ENCODE measurements at places on chromosomes 11 and 22. TPM values are rescaled to one million over a fixed set of nuclear protein-coding genes. Genes with fewer than 3 reads are reported as not detected.

The MICAL2 gene
- total RNA-seq, result 43.2 TPM

The GLYATL1 gene
- 0.50 TPM for total RNA-seq

DNA sequence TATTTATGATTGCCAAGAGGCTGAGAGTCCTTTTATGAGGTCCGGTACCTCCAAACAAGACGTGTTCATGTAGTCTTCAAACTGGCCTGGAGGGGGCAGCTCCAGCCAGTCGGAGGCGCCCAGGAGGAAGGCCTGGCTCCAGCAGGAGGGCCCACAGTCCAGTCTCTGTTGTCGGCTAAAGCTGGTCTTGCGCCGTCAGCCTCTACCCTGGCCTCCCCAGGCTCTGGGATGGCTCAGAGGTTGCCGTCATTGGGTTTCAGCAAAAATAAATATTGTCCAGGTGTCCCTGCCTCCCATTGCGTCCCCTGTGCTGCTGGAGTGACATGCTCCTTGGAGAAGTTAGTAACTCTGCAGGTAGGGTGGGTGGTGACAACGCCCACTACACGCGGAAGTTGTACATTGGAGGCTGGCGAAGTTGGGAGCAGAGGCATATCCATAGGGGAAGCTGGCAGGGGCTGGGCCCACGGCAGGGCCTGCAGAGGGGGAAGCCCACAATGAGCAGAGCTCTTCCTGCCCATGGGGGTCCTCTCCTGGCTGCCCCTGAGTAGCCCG lies 1.0 kb upstream of the SLC25A1 start:
- DNase-seq, result peak; percentile 92

The MMP8 gene
- total RNA-seq, result not detected

DNA sequence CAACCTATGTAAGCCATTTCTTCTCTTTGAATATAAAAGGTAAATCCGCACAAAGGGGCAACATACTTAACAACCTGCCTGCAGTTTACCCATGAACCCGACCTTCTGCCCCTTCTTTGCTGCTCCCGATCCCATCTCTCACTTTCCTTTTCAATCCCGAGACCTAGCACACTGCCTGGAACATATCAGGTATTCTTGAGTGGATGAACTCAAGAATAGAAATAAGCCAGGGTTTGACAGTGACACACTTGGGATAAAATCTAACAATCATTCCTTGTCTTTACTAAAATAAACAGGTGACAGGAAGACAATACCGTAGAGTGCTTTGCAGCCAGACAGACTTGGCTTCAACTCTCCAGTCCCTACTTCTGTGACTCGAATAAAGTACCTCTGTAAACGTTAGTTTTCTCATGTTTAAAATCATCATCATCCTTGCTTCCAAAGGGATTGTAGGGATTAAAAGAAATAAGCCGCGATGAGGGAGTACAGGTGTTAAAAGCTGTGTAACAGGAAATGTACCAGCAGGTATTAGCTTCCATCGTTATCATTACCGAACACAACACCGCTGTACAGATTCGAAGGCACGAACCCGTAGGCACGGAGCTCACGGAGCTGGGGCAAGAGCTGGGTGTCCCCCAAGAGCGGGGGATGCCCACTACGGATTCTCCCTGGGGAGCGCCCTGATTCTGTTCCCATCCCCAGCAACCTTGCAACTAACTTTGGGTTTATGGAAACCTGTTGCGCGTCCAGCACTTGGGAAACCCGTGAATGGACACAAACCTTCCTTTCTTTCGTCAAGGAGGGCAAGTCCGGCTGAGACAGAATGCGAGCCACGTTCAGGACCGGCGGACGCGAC lies 720 bp downstream of the UFD1 start:
- peak; percentile 0 for DNase-seq

The ZW10 gene
- 10.5 TPM for total RNA-seq

DNA sequence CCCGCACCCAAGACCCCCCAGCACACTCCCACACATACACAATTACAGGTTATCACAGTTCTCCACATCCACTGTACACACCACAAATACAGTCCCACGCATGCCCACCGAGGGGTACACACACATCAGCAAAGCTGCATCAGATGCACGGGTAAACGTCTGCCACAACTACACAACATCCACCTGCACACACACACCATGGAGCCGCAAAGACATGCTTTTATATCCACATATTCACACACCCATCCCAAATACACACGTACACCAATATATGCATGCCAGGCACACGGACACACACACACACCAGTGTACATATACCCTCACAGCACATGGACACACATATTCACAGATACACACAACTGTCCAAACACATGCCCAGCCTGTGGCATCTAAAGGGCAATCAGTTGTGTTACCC lies 5.4 kb upstream of the KCNJ4 start:
- no peak for DNase-seq

The CCDC88B gene
- 17.2 TPM for total RNA-seq

DNA sequence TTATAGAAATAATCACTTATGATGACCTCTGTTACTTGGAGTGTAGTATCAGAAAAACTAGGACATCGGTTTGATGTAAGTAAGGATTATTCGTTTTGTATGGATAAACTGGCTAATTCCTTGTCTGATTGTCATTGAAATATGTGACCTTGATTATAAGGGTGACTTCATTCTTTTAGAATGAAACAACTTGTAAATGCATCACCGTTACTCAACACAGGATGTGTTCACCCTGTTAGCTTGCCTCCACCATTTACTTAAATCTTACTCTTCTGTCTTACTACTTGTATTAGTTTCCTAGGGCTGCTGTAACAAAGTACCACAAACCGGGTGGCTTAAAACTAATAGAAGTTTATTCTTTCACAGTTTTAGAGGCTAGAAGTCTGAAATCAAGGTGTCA lies 7.9 kb downstream of the SFI1 start:
- DNase-seq, result no peak

The ROBO3 gene
- 20.7 TPM for total RNA-seq

DNA sequence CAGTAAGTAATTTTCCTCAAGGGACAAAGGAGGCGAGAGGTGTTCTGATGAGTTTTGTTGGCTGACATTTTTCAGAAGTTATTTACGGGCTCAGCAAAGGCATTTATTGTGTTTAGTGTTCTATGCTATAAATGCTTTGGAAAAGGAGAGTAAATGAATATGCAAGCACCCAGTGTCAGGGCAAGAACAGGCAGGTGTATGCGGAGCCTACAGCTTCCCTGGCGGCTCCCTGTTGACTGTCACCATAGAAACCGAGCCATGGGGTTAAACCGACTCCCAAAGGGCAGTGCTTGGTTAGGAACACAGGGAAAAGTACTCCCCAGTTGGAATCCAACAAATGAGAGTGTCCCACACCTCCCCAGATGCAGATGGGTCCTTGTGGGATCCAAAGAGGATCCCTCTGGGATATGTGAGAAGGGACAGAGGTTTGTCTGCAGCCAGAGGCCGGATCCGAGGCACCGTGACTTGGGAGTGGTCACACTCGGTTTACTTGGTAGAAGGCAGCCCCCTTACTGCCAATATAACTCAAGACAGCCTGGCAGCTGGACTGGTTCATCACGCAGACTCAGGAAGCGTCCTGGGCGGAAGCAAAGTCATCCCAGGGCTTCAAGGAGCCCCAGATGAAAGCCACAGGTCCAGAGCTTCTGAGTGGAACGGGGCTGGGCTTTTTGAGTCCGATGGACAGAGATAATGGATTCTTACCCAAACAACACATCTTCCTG lies 329.7 kb downstream of the CTTN start:
- no peak for DNase-seq

DNA sequence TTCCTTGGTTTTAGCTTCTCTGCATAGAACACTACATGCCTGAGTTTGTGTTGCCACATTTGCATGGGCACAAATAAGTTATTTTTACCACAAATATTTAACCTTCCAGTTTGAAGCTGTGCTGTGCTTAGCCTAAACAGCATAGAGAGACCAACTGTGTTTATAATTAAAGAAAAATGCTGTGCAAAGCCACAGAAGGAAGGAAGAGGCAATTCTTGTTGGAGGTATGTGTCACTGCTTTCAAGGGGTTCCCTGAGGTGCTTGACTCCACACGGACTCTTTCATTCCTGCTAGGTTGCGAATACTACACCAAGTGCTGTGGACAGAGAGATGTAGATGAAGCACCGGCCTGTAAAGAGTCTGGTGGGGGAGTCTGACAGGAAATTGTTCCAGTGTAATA lies 47.6 kb upstream of the OLFML1 start:
- no peak for DNase-seq

The SCN2B gene
- total RNA-seq, result 0.54 TPM

DNA sequence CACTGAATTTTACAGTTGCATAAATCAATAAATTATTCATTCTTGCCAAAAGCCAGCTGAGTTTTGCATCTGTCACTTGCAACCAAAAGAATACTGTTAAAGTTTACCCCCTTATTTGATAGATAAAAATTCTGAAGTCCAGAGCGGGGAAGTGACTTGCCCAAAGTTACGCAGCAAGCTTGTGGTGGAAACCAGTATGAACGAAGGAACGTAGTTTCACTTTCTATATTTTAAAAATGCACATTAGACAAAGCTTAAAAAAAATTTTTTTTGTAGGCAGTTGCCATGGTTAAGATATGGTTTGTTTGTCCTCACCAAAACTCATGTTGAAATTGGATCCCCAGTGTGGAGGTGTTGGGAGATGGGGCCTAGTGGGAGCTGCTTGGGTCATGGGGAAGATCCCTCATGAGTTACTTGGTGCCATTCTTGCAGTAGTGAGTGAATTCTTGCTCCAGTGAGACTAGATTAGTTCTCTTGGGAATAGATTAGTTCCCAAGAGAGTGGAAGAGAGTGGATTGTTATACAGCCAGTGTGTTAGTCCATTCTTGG lies 46.3 kb upstream of the SEZ6L start:
- DNase-seq, result no peak

The GGTLC3 gene
- total RNA-seq, result not detected

The CAPN5 gene
- 15.8 TPM for total RNA-seq

DNA sequence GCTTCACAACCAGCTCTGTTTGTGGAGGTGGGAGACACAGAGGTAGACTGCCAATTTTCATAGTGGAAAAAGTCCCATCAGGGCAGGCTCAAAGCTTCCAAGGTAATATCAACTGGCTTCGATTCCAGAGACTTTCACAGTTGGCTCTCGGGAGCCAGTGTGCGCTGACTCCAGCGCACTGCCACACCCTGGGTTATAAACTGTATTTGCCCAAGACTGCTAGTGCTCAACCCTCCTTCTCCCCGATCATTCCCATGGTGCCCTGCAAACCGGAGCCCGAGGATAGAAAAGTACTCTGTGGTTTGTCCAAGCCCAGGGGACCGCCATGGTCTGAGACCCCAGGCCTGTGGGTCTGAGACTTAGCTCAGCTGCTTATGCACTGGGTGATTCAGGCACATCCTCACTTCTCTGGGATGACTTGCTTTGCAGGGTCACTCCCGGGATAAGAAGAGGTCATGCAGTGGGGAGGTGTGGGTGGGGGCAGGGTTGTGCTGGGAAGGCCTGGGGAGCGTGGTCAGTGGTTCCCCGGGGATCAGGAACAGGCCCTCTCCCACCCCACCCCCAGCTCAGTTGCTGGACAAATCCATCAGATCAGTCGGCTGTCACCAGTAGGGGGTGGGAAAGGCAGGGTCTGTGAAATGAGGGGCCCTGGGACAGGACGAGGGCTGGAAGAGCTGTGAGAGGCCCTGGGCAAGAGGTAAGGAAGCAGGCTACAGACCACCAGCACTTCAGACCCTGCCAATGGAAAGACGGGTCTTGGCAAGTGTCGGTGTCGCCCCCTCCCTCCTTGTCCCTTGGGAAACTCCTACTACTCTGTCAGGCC lies 26.7 kb upstream of the PICK1 start:
- DNase-seq, result no peak

GRCh38 chr22:22371031-22371541 lies 126.5 kb downstream of the VPREB1 start:
- DNase-seq, result peak; percentile 34

GRCh38 chr22:30340911-30341685 lies 14.4 kb upstream of the TBC1D10A start:
- peak; percentile 53 for DNase-seq
